Bone marrow (tissue), 2 donors: ENCODE measurements at places on chromosomes 2 and 18.

GRCh38 chr2:71348302-71348701 lies 16.7 kb downstream of the ZNF638 start:
- DNase-seq: no peak

GRCh38 chr18:56721031-56721430 lies 69.9 kb downstream of the WDR7 start:
- DNase-seq: no peak

DNA sequence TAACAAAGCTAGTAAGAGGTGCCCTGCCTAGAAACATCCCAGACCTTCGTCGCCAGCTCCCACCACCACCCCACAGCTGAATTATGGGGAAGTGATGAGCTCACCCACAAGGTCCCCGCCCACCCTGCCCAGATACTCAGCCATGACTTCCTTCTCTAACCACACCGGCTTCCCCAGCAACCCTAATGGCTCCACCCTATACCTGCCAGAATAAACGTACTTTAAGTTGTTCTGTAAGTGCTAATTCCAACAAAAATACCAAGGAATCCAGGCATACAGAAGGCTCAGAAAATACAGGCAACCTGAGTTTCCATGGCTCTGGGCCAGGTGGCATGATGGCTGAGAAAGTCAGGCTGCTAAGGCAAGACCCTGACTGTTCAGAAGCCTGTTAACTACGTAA lies 39.1 kb downstream of the TMEM163 start:
- DNase-seq: no peak

GRCh38 chr2:53317861-53318260 lies 449.7 kb upstream of the CHAC2 start:
- DNase-seq: no peak

- no peak for DNase-seq
Measured at GRCh38 chr2:56448403-56449001, 264.7 kb downstream of the CCDC85A start.

GRCh38 chr2:238848691-238848975 lies 748 bp downstream of the TWIST2 start:
- no peak for DNase-seq

- DNase-seq: no peak
Measured at GRCh38 chr2:18918280-18918679, 328.9 kb upstream of the NT5C1B start.

DNA sequence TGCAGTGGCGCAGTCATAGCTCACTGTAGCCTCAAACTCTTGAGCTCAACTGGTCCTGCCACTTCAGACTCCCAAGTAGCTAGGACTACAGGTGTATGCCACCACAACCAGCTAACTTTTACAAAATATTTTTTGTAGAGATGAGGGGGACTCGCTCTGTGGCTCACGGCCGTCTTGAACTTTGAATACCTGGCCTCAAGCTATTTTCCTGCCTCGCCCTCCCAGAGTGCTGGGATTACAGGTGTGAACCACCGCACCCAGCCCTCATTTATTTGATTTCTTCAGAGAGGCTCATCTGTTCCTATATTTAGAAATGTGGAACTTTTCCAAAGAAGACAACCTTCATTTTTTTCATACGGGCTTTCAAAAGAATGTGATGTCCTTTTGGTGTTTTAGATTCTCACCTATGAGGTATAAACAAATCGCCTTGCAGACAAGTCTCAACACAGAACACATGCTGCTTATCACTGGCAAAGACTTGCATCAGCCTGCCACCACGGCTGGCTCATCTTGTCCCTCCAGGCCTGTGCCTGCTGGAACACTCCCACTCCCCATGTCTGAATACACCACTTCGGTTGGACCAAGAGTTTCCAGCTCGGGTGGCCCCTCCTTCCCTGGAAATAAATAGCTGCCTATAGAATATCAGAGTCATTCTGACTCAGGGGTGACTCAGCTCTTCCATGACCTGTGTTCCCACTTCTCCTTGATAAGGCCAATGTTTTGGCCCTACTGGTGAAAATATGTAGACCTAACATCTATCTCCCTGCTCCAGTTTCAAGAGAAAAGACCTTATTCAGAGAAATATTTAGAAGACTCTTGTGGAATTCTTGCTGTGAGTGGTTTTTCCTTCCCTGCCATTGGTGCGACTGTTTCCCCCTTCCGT lies 202.6 kb downstream of the TGIF1 start:
- peak; percentile 87 for DNase-seq
